ENCODE measurements at places on chromosomes 3 and 15. TPM values are rescaled to one million over a fixed set of nuclear protein-coding genes. Genes with fewer than 3 reads are reported as not detected.

- no peaks in the 10 kb centered on the region for H3K27me3 ChIP-seq
- H3K27ac ChIP-seq, result no peak overlapping the region
- H3K36me3 ChIP-seq, result no peaks in the 10 kb centered on the region
- H3K4me1 ChIP-seq, result no peaks in the 10 kb centered on the region
These were observed 55.8 kb upstream of the VILL start for GRCh38 chr3:37934631-37935289.

- no peaks in the 10 kb centered on the region for H3K36me3 ChIP-seq
- no peak for DNase-seq
- no peaks in the 10 kb centered on the region for H3K27me3 ChIP-seq
- no peak overlapping the region for H3K4me3 ChIP-seq
- no peak overlapping the region for H3K27ac ChIP-seq
These were observed 134.5 kb downstream of the MECOM start for GRCh38 chr3:169529013-169529412.

GRCh38 chr3:124034016-124034843 is 42.3 kb upstream of the ROPN1 start:
- no peak for DNase-seq
- H3K36me3 ChIP-seq, result no peaks in the 10 kb centered on the region
- H3K4me1 ChIP-seq, result no peaks in the 10 kb centered on the region
- no peaks in the 10 kb centered on the region for H3K27me3 ChIP-seq
- H3K27ac ChIP-seq, result peak overlapping the region; percentile 86

GHSR gene
- total RNA-seq, result not detected

- no peaks in the 10 kb centered on the region for H3K36me3 ChIP-seq
- H3K27ac ChIP-seq, result no peak overlapping the region
- H3K4me3 ChIP-seq, result no peak overlapping the region
- DNase-seq, result no peak
- H3K4me1 ChIP-seq, result no peaks in the 10 kb centered on the region
These were observed 146.3 kb downstream of the ALCAM start for GRCh38 chr3:105513042-105513441.

PLS1 gene
- total RNA-seq, result 21.3 TPM

- no peaks in the 10 kb centered on the region for H3K36me3 ChIP-seq
- no peak overlapping the region for H3K4me3 ChIP-seq
- no peak overlapping the region for H3K27ac ChIP-seq
- H3K27me3 ChIP-seq, result no peaks in the 10 kb centered on the region
- DNase-seq, result no peak
These were observed 31.0 kb downstream of the ENTPD3 start for GRCh38 chr3:40417845-40418543.

DNA sequence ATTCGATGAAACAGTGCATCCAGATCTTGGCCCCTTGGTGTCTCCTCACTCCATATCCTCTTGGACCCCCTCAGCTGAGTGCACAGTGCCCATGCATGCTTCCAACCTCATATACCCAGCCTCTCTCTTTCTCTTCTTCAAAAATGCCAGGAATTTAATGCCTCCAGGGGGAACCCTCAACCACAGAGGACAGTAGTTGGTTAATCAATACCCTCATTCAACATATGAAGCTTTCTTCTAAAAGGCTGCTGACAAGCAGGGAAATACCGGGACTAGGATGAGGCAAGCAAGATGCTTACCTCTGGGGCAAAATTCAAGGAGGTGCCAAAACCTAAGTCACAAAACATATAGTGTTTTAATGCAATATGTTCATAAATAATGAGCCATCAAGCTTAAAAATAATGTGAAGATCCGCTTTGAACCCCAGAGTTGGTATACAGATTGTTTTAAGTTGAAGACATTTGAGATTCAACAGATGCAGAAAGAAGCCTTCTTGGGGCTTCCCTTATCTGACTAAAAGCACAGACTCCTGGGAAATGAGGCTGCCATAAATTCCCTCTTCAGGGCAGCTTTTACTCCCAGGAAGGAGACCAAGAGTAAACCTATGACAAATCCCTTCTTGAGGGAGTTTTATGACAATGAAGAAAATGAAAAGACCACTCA is 48.2 kb upstream of the FHIT start:
- H3K4me3 ChIP-seq, result no peak overlapping the region
- no peak for DNase-seq
- no peaks in the 10 kb centered on the region for H3K27me3 ChIP-seq
- H3K4me1 ChIP-seq, result peaks cover 6% of the 10 kb centered on the region
- H3K27ac ChIP-seq, result no peak overlapping the region
- H3K36me3 ChIP-seq, result no peaks in the 10 kb centered on the region

VGLL3 gene
- total RNA-seq, result 18.7 TPM

- H3K27ac ChIP-seq, result no peak overlapping the region
- DNase-seq, result no peak
These were observed 191.2 kb upstream of the ARPP21 start for GRCh38 chr3:35448121-35448520.

- no peaks in the 10 kb centered on the region for H3K4me1 ChIP-seq
- no peak for DNase-seq
- H3K27me3 ChIP-seq, result no peaks in the 10 kb centered on the region
These were observed 4.9 kb upstream of the IQCF1 start for GRCh38 chr3:51908026-51908425.

GRCh38 chr3:158659454-158660237 is 12.8 kb downstream of the LXN start:
- peak; percentile 40 for DNase-seq
- H3K27me3 ChIP-seq, result no peaks in the 10 kb centered on the region
- H3K27ac ChIP-seq, result no peak overlapping the region
- H3K4me3 ChIP-seq, result no peak overlapping the region

GOLGA6B gene
- 0.27 TPM for total RNA-seq

- no peaks in the 10 kb centered on the region for H3K36me3 ChIP-seq
- no peaks in the 10 kb centered on the region for H3K27me3 ChIP-seq
- no peak overlapping the region for H3K4me3 ChIP-seq
- no peak for DNase-seq
These were observed 106.9 kb downstream of the P2RY1 start for GRCh38 chr3:152941859-152942258.

DNA sequence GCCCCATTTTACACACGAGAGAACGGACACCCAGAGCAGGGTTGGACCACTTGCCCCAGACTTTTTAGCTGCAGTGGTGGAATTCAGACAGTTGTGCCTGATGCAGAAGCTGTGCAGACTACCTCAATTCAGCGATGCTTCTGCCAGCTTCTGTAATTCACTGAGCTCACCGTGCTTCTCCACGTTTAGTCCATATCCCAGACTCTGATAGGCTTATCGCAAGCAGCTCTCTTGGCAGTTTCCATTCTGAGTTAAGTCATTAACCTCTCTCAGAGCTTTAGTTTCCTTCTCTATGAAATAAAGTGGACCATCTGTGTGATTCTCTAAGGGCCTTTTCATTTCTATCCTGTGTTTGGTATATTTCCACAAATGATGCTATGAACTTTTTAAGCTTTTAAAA is 37.1 kb downstream of the ABHD17C start:
- H3K4me1 ChIP-seq, result peaks cover 8% of the 10 kb centered on the region
- H3K36me3 ChIP-seq, result no peaks in the 10 kb centered on the region
- H3K4me3 ChIP-seq, result no peak overlapping the region
- H3K27me3 ChIP-seq, result no peaks in the 10 kb centered on the region

SEMA4B gene
- 163 TPM for total RNA-seq

DNA sequence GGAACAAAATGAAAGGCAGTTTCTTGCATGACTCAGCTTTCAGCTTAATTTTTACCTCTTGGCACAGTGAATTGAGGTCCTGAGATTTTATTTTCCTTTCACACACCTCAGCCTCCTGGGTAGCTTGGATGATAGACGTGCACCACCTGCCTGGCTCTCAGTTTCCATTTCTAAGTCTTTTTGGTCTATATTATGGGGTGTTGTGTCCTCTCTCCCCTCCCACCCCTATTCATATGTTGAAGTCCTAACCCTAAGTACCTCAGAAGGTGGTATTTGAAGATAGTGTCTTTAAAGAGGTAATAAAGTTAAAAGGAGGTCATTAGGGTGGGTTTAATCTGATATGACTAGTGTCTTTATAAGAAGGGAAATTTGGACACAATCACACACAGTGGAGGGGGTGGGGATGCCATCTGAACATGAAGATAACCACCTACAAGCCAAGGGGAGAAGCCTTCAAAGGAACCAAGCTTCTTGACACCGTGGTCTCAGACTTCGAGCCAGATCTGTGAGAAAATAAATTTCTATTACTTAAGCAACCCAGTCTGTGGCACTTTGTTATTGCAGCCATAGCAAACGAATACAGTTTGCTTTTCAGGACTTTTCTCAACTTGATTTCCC is 85.2 kb downstream of the STRIT1 start:
- no peaks in the 10 kb centered on the region for H3K36me3 ChIP-seq
- no peak for DNase-seq
- H3K27ac ChIP-seq, result no peak overlapping the region
- no peaks in the 10 kb centered on the region for H3K27me3 ChIP-seq
- H3K4me3 ChIP-seq, result no peak overlapping the region

THAP10 gene
- total RNA-seq, result 5.4 TPM

GRCh38 chr3:50154840-50155490 is at the start of gene SEMA3F:
Gene SEMA3F (plus strand): TSS chr3:50155324. CDS start chr3:50159623, 4,299 bp downstream.
- no peaks in the 10 kb centered on the region for H3K27me3 ChIP-seq
- peaks cover 32% of the 10 kb centered on the region for H3K4me1 ChIP-seq

DNA sequence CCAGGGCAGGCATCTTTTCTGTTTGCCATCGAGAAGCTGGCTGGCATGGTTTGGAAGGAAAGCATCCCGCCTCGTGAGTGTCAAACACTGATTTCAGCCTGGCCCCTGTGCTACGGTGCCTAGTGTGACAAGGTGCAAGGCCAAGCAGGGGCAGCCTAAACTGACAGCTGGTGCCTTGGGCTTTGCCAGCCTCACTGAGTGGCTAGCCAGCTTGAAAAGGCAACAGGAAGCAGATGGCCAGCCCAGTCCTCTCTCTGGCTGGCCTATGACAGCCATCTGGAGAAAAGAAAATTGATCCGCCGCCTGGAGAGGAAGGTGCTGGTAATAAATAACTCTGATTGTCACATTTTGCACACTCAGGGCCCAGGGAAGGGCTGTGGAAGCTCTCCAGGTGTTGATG is 52.2 kb downstream of the C3orf85 start:
- no peaks in the 10 kb centered on the region for H3K27me3 ChIP-seq
- H3K4me1 ChIP-seq, result no peaks in the 10 kb centered on the region
- no peaks in the 10 kb centered on the region for H3K36me3 ChIP-seq
- H3K27ac ChIP-seq, result no peak overlapping the region
- DNase-seq, result no peak
- no peak overlapping the region for H3K4me3 ChIP-seq

IQCF5 gene
- total RNA-seq, result not detected

STOML1 gene
- total RNA-seq, result 15.3 TPM

- DNase-seq, result peak; percentile 51
- H3K4me3 ChIP-seq, result no peak overlapping the region
- H3K27ac ChIP-seq, result peak overlapping the region; percentile 65
- H3K4me1 ChIP-seq, result peaks cover 25% of the 10 kb centered on the region
These were observed 159.8 kb downstream of the RBMS3 start for GRCh38 chr3:29440413-29441305.

GRCh38 chr3:191761906-191762305 is 300.9 kb downstream of the PYDC2 start:
- peaks cover 8% of the 10 kb centered on the region for H3K4me1 ChIP-seq
- no peaks in the 10 kb centered on the region for H3K36me3 ChIP-seq
- no peak for DNase-seq

- H3K4me1 ChIP-seq, result no peaks in the 10 kb centered on the region
- H3K27ac ChIP-seq, result no peak overlapping the region
- H3K4me3 ChIP-seq, result no peak overlapping the region
- H3K36me3 ChIP-seq, result no peaks in the 10 kb centered on the region
- DNase-seq, result no peak
These were observed 219.0 kb upstream of the LMCD1 start for GRCh38 chr3:8282541-8283165.

KCNMB3 gene
- 4.4 TPM for total RNA-seq

SATB1 gene
- 45.4 TPM for total RNA-seq

DNA sequence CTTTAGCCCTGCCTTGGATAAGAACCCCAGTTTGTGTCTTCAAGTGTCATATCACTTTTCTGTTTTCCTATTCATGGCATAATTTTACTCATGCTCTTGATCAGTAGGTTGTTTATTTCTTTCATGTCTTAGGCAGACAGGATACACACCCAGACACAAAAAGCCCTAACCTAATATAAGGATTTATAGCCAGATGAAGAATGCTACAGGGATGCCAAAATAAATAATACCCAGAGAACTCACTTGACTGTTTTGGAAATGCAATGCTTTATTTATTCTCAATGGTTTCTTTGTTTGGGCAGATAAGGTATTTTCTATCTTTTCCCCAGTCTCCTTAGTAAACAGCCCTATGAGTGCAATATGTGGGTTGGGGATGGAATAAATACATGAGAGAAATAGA is 424.0 kb upstream of the PDZRN3 start:
- DNase-seq, result no peak
- no peak overlapping the region for H3K27ac ChIP-seq
- no peaks in the 10 kb centered on the region for H3K27me3 ChIP-seq

PLSCR5 gene
- not detected for total RNA-seq

TRPM1 gene
- total RNA-seq, result not detected

Data from thyroid gland (tissue), 4 donors.